Jurkat, Clone E6-1 (cell line): ENCODE measurements at places on chromosomes 1 and 21.

DNA sequence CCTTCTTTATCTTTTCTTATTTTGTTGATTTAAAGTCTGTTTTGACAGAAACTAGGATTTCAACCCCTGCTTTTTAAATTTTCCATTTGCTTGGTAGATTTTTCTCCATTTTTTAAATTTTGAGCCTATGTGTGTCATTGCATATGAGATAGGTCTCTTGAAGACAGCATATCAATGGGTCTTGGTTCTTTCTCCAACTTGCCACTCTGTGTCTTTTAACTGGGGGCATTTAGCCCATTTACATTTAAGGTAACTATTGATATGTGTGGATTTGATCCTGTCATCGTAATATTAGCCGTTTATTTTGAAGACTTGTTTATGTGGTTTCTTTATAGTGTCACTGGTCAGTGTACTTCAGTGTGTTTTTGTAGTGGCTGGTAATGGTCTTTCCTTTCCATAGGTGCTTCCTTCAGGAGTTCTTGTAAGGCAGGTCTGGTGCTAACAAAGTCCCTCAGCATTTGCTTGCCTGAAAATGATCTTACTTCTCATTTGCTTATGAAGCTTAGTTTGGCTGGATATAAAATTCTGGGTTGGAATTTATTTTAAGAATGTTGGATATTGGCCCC lies 223.9 kb downstream of the USP25 start:
- no peak for DNase-seq

DNA sequence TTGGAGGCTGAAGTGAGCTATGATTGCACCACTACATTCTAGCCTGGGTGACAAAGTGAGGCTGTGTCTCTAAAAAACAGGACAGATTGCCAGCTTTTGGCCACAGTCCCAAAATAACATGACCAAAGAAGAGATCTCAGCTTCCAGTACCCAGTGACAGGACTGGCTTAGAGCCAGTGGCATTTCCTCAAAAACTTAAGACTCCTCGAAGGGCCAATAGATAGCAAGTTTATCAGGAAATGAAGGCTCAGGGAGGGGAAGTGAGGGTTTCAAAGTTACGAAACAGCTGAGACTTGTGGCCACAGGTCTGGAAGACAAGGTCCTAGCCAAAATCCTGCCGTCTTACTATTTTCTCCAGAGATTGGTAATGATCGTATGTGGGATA lies 6.3 kb upstream of the TMEM39B start:
- peak; percentile 60 for DNase-seq

DNA sequence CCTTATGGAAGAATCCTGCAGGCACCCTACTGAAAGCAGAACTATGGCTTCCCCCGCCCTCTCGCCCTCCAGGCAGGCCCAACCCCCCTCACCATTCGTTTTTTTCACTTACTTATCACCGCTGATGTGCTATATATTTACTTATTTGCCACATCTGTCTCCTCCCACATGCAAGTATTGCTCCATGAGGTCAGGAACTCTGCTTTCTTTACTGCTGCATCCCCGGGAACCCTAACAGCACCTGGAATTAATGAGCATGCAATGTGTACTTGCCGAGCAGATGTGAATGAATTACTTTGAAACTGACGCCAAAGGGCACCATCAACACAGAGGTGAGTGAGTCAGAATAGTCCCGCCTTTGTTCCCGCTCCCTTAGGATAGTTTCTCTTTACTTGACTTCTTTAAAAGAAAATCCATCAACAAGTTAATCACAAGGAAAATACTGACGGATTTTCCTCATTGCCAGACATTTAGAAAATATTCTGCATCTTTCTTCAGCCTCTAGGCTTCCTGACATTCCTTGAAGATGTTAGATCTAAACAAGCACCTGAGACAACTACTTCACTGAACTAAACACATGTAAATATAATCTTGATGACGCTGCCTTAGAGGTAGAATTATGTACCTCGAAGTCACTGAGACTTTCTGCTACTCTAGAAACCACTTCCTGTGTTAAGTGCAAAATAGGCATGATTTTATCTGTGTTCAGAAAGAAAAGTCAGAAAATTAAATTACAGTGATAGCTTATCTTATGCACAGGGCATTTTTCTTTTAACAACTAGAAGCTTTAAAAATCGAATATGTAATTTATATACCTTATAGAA lies 17.5 kb upstream of the RAB4A start:
- DNase-seq, result peak; percentile 89

GRCh38 chr1:234737967-234738314 lies 128.0 kb upstream of the IRF2BP2 start:
- DNase-seq, result no peak

DNA sequence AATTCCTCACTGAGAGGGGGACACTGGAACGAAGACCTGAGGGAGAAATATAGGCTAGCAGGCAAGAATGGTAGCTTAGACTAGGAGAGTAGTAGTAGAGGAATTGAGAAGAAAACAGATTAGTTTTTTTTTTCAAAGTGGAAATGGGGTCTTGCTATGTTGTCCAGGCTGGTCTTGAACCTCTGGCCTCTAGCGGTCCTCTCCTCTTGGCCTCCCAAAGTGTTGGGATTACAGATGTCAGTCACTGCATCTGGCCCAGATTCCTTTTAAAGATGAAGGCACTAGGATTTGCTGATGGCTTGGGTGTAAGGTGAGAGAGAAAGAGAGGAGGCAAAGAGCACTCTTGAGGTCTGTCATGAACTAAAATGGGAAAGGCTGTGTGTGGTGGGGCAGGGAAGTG lies 30.1 kb downstream of the NFASC start:
- DNase-seq, result no peak

DNA sequence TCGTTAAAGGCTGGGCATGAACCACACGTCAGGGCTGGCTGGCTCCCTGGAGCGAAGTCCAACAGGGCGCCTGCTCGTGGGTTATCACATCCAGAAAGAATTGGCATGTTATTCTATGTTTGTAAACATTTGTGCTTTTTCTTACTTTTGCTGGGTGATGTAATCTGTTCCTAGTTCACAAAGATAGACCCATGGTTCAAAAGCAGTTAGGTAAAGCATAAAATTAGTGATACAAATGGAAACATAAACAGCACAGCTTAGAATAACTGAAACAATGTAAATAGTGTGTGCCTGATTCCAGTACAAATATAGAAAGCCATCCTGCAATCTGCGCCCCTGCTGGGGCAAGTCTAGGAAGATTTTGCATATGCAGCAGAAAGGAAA lies 184.0 kb upstream of the C1orf174 start:
- DNase-seq, result no peak

DNA sequence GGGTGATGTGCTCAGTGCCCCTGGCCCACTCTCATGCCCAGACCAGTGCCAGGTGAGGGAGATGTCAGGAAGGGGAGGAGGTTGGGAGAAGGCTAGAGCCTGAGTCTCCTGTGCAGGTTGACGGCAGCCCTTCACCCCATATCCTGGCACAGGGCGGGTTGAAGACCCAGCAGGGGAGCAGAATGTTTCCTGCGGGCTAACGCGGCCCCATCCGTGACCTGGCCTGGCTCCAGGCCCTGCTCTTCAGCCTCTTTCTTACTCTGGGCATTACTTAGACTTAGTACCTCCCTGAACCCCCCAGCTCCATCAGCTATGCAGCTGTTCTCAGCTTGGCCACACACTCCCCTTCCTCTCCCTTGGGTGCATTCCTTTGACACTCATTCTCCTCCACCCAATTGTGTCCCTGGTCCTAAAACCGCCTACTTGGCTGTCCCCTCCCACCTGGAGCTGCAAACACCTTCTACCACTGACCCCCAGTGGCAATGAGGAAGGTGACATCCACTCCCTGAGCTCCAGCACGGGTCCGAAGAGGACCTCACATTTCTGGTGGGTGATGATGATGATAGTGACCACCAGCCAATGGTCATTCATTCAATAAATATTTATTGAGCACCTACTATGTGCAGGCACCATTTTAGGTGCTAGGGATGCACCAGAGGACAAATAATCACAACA lies 179.0 kb downstream of the PTPRU start:
- DNase-seq, result peak; percentile 23

GRCh38 chr21:43281661-43282357 lies 113.0 kb downstream of the CRYAA start:
- no peak for DNase-seq

- DNase-seq, result peak; percentile 92
These were observed 148.1 kb upstream of the USP24 start for GRCh38 chr1:55363268-55363667.

DNA sequence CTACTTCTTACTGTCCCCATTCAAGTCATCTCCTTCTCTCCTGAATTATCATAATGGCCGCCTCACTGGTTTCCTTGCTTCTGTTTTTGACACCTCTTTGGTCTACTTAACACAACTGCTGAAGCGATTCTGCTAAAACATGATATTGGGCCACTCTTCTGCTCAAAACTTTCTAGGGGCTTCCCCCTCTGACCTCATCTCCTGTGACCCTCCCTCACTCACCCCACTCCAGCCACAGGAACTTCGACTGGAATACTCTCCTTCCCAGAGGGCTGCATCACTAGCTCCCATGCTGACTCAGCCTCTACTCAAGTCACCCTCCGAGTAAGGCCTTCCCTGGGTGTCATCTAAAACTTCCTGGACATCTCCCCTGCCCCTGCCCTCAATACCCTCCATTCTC lies 35.7 kb downstream of the NRIP1 start:
- DNase-seq, result no peak

DNA sequence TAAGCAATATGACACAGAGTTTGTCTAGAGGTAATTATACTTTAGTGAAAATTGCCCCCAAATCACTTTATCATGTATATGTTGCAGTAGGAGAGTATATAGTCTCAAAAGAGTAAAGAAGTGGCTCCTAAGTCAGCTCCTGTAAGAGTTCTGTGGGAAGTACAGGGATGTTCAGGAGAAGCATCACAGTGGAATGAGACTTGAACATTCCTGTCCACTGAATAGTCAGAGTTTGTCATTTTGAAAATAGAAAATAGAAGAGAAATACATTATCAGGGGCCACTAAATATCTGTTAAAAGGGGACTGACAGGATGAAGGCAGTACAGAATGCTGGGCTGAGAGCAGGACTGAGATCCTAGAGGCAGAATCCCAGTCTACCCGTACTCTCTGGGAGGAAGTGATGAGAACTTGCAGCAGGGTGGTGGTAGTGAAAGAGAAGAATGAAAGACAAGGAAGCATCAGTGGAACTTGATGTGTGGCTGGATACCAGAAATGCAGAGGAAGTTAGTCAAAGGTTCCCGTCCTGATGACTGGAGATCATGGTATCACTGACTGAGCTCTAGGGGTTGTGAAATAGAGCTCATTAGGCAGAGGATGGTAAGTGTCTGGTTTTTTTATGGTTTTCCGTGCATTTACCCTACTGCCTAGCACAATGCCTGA lies 153.4 kb downstream of the FMN2 start:
- DNase-seq, result no peak

- no peak for DNase-seq
These were observed 668.8 kb downstream of the KIF26B start for GRCh38 chr1:245823408-245824147.

DNA sequence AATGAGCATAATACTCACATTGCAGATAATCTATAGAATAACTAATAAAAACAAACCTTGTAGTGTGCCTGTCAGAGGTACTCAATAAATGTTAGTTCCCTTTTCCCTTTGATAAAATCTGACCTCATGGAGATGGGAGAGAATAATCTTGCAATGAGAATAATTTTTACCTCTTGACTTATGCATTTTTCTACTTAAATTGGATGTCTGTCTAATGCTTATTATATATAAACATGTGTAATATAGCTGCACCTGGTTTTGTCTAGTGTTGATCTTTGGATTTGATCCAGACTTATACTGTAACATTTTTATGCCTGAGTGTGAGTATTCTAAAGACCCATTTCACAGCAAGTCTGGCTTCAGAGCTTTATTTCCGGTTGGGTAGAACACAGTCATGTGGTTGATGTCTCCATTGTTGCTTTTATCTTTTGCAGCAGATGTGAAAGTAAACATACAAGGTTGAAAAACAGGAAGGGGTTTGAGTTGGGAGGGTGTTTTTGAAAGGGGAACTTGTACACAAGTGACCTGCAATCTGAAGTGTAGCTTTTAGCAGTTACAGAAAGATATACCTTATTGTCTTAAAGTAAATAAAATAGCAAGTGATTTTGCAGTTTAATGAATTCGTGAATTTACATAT lies 12.4 kb downstream of the EPB41 start:
- DNase-seq, result peak; percentile 93

- no peak for DNase-seq
These were observed 143.4 kb upstream of the USP24 start for GRCh38 chr1:55358581-55358980.

GRCh38 chr1:237041461-237041794 lies 556 bp upstream of the RYR2 start:
- DNase-seq, result no peak

DNA sequence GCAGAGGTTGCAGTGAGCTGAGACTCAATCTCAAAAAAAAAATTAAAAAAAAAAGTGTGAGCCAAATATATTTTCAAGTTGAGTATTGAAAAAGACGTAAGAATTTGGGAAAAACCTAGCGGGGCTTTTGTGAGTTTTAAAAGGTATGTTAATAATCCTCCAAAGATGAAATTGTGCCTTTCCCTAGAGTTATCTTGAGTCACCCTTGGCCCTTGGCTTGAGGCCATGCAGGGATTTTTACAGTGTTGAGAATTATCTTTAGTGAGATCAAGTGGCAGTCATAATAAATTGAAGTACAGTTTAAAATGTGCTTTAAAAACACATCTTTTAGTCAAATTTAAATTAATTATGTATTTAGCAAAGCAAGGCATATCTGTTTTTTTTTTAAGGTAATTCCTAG lies 32.7 kb downstream of the PPP2R5A start:
- DNase-seq, result no peak
